ENCODE measurements at places on chromosomes 2 and 18.

DNA sequence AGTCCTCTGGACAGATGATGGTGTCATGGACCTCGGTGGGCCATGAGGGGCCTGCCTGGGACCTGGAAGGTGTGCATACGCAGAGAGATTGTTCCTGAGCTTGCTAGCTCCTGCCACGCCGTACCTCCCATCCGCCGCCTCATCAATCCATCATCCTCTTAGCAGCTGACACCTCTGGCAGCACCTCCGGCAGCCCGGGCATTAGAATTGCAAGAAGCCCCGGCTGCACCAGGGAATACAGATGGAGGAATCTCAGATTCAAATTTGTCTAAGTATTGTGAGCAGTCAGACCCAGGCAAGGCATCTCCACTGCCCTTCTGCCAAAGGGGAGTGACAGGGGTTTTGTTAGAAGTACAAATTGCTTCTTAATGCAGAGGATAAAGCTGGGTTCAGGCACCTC lies 4.5 kb downstream of the C1QL2 start:
- no peak for DNase-seq

GRCh38 chr2:149388120-149388816 lies 57.9 kb downstream of the LYPD6 start:
- no peak for DNase-seq

DNA sequence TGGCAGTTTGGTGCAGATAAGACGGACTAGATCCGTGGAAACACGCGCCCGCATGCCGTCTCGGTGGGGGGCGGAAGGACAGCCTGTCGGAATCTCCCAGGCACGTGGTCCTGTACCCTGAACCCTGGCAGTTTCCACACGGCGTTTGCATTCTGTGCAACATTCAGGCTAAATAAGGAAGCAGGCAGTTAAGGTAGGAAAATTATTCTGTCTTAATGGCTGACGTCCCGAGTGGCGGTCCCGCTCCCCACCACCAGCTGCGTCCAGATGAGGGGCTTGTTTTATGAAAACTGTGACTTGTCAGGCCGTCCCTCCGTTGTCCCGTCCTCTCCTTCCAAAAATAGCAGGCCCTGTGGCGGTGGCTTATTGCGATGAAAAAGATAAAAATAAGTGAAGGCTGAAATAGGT lies 120.2 kb downstream of the NFATC1 start:
- DNase-seq: peak; percentile 31

GRCh38 chr2:167196461-167197252 lies 308.4 kb downstream of the XIRP2 start:
- no peak for DNase-seq

DNA sequence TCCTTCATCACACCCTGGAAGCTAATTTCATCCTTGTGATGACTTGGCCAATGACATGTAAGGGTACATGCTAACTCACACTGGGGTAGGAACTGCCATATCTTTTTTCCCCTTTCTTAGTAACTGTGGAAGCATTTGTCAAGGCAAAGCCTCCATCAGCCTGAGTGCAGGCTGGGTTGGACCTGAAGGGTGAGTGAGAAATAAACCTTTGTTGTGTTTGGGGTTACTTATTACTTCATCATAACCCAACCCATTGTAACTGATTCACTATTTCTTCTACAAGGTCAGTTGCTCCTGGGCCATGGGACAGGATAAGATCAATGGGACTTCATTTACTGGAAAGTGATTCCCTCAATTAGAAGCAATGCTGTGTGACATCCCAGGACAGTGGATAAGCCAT lies 108.4 kb downstream of the COL6A3 start:
- DNase-seq: no peak

DNA sequence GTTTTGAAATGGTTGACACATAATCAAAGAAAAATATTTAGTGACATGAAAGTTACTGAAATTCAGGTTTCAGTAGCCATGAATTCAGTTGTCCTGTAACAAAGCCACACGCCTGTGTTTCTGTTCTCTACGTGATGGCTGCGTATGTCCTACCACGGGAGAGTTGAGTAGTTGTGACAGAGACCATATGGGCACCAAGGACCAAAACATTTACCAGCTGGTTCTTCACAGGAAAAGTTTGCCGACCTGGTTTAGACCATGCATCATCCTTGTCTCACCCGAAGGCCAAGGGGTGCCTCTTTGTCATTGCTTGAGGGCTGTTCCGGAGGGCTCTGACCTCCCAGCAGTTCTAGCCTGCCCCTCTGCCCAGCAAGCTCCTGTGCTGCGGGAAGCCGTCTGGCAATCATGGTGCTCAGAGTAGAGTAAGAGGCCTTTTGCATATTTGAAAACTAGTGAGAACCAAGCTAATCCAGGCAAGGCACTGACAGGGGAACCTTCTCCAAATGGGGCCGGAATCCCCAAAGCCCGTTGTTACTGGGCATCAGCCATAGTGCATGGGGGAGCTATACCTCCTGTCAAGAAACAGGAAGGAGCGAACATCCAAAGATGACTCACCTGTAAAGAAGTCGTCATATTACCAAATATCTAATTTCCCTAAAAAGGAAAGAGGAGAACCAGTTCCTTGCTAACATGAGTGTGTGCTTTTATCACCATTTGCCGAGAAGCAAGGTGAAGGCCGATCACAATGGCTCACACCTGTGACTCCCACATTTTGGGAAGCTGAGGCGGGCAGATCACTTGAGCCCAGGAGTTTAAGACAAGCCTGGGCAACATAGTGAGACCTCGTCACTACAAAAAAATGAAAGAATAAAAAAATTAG lies 92.6 kb upstream of the RAB12 start:
- no peak for DNase-seq

DNA sequence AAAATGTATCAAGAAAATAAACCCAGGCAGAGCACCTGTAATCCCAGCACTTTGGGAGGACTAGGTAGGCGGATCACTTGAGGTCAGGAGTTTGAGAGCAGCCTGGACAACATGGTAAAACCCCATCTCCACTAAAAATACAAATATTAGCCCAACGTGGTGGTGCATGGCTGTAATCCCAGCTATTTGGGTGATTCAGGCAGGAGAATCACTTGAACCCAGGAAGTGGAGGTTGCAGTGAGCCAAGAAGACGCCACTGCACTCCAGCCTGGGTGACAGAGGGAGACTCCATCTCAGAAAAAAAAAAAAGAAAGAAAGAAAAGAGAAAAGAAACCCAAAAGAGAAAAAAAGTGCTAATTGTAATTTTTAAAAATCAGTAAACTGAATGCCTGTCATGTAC lies 41.4 kb downstream of the DDX18 start:
- no peak for DNase-seq

GRCh38 chr2:173090276-173090877 lies 14.7 kb downstream of the MAP3K20 start:
- no peak for DNase-seq

DNA sequence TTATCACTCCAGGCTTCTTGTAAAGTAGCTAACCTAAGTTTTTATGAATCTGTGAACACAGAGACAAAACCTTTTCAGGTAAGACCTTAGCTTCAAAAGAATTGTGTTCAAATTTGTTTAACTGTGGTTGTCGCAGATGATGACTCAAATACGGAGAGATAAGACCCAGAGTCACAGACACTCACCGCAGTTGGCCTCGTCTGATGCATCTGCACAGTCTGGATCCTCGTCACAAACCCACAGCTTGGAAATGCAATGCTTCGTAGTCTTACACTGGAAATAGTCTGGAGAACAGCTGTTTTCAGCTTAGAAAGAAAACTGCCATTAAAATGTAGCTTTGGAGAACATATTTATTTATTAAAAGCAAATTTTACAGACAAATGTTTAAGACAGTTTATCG lies 1662.1 kb upstream of the NXPH2 start:
- no peak for DNase-seq

DNA sequence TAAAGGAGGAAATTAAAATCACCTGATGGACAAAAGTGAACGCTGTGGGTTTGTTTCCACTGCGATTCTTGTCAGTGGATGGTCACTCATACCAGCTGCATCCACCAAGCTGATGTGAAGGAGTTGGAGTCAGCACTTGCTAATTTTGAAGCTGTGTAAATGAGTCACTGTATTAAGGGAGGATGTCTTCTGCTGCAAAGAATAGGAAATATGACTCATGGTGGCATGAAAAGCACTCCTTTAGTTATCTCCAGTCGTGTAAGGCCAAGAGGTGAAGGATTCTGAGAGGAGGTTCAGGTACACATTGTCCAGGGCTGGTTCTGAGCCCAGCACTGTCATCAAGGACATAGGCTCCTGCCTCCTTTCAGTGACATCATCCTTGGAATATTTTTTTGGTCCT lies 71.7 kb upstream of the SKOR2 start:
- DNase-seq: no peak

DNA sequence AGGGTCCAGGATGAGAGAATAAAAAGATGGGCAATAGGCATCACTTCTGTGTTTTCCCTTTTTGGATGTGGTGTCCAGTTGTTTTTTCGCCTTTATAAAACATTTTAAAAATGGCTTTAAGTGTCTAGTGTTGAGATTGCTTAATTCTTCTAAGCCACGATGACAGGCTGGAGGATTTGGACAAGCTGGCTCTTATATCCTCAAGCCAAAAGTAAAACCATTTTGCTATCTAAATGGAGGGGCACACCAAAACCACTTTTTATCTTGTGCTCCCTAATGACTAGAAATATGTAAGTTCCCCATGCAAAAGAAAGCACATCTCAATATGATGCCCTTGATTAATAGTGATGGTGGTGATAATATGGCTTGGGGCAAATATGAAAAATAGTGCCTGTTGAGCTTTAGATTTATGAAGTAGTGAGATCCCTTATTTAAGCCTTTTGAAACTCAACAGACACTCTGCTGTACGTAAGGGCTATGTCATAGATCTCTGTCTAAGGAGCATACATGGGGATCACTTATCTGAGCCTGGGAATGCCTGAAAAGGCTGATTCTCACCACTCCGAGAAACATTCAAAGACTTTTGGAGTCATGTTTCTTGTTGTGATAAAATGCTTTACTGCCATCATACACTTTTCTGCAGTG lies 185.5 kb downstream of the KCNS3 start:
- no peak for DNase-seq

GRCh38 chr2:129587426-129588064 lies 391.9 kb upstream of the RAB6C start:
- no peak for DNase-seq

- no peak for DNase-seq
Observed at GRCh38 chr18:1499265-1499664, 594.6 kb downstream of the ADCYAP1 start.

DNA sequence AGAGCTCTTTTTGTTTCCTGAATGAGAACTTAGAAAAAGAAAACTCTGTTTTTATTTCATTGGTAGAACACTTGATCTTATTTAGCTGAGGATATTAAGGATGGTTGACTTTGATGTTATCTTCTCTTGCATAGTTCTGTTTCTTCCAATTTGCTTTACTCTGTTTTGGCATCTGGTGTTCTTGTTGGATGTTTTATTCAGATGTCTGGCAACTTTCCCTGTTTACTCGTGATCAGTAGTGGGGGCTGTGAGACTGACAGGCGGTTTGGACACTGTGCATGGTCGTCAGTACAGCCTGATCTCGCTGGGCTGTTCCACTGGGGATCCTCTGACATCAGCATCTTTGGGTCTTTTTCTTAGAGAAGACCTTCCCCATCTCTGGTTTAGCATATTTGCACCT lies 100.1 kb downstream of the TSN start:
- no peak for DNase-seq

DNA sequence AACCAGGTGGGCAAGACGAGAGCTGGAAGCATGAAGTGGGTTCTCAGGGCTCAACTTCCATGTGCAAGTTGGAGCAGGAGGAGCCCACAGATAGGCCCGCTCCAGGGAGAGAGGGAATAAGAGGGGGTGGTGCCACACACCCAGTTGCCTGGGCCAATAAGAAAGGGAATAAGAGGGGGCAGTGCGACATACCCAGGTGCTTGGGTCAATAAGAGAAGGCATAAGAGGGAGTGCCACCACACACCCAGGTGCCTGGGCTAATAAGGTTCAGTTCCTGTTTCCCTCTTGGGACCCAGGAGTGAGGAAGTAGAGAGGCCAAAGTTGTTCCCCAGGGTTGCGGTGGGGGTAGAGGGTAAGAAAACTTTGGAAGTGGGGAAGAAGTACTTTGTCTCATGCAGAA lies 127.5 kb downstream of the LAMA3 start:
- no peak for DNase-seq

- no peak for DNase-seq
Observed at GRCh38 chr2:64581777-64582539, 57.8 kb downstream of the AFTPH start.
